SW480 (cell line): ENCODE measurements at places on chromosomes 3 and 15.

GRCh38 chr15:62785881-62786828 lies 256.4 kb upstream of the TPM1 start:
- no peak for DNase-seq

DNA sequence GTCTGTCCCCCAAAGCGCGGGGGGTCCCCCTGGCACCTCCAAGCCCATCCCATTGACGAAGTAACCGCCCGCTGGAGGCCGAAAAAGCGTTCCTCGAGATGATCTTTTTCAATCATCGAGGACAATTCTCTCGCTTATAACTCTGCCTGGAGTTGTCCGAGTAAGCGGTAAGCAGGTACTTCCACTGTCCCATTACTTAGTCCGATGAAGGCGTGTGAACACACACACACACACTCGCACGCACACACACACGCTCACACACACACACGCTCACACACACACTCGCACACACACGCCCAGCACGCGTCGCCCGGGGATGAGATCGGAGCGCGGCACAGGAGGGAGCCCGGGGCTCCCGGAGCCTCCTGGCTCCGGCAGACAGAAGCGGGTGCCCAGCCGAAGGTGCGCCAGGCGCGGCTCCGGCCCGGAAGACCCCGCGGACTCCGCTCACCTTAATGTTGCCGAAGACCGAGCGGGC lies 430 bp downstream of the SLCO2A1 start:
- peak; percentile 34 for DNase-seq

DNA sequence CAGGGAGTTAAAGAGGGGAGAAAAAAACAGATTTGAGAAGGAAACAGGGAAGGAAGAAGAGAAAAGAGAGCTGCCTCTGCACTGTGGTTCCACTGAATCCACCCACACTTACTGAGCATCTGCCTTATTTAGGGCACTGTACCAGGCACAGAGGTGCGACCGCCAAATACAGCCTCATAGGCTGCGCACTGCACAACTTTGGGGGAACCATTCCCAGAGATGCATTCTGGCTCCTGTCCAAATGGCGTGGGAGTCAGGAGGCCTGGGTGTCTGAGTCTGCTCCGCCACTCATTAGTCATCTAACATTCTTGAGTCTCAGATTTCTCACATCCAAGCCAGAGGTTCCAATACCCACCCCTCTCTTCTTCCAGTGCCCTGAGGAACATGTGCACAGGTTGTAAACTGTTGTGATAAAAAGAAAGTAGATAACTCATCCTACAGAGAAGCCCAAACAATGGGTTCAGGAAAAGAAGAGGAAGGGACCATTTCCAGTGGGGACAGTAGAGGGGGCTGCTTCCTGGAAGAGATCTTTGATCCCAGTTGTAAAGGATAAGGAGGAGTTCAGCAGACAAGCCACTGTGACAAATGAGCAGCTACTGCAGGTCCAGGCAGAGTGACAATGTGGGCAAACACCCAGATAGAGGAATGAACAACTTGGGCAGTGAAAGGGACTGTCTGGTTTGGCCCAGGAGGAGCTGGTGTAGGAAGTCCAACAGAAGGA lies 254.6 kb downstream of the UACA start:
- peak; percentile 87 for DNase-seq

- DNase-seq = no peak
Measured at GRCh38 chr3:79317551-79318518, 450.0 kb downstream of the ROBO1 start.

DNA sequence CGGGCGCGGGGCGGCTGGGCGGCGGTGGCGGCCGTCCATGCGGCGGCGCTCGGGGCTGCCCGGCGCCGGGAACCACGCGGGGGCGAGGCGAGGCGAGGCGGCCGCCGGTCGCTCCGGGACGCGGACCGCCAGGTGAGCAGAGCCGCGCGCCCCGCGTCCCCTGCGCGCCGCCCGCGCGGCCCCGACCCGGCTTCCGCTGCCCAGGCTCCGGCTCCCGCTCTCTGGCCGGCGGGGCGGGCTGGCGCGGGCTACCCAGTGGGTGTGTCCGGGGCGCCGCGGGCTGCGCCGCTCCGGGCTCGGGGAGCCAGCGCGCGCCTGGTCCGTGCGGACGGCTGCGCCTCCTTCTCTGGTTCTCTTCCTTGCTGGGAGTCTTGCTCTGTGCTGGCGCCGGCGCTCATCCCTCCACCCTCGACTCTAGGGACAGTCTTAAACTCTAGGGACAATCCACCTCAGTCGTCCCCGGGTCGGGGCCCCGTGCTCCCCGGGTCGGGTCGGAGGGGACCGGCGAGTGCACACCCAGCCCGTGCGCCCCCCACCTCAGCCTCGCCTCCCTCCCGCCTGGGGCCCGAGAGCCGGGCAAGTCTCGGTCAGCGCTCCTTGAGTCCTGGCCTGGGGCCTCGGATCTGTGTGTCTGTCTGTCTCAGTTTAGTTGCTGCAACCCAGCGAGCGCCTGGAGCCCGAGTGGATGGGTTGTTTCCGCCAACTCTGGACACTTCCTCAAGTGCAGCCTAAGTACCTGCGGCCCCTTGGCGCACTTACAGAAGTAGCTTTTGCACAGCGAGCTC lies 488 bp downstream of the THSD4 start:
- DNase-seq = peak; percentile 48

- no peak for DNase-seq
Measured at GRCh38 chr15:54033869-54034458, 55.7 kb downstream of the UNC13C start.

- peak; percentile 21 for DNase-seq
Measured at GRCh38 chr3:129313665-129314385, 35.2 kb downstream of the HMCES start.

DNA sequence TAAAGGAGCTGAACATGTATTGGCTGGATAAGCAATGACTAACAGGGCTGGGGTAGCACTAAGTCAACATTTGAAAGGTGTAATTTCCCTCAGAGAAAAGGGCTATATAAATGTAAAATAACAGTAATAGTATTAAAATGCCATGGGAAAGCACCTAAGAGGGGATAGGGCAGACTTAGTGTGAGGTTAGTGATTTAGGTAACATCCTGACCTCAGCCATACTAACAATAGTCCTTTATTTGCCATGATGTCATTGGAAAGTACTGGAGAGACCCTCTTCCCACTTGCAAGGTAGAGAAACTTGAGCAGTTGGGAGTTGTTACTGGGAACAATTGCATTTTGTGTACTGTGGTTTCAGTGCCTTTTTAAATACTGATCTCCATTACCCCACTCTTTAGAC lies 103.4 kb downstream of the LSAMP start:
- DNase-seq = no peak

DNA sequence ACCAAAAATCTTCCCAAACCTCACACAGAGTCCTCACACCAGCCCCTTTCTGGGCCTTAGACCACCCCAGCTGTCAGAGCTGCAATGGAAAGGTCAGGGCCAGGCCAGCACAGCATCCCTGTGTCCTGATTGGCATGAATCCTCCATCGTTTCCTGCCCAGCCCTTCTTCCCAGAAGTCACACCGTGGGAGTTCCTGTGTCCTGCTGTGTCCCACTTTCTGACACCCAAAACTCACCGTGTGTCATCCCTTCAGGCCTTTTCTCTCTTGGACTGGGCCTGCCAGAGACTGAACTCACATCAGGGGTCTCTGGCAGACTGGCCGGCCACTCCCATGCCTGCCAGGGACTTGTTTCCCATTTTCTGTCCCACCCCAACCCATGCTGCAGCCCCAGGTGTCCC lies 32.5 kb upstream of the CHRNB4 start:
- DNase-seq = no peak

- no peak for DNase-seq
Measured at GRCh38 chr15:95196176-95196915, 965.0 kb downstream of the MCTP2 start.

- no peak for DNase-seq
Measured at GRCh38 chr15:93852761-93853160, 378.6 kb upstream of the MCTP2 start.

DNA sequence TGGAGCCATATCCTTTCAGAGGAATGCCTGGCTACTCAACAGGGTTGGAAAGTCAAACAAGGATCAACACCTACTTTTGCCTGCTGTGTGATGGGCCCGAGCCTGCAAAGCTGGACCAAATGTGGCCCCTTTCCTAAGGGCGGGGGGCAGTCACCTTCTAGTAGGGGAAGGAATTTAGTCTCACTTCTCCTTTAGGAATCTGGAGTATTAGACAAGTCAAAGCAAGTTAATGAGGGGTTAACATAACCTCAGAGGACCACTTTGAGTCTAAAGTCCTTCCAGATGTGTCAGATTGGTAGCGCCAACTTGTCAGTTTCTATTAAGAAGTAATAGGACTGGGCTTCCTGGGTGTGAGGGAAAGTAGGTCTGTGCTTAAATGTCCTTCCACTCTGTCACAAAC lies 6.8 kb downstream of the EXOSC7 start:
- no peak for DNase-seq

GRCh38 chr15:68608206-68608843 lies 29.5 kb downstream of the CORO2B start:
- DNase-seq = no peak

DNA sequence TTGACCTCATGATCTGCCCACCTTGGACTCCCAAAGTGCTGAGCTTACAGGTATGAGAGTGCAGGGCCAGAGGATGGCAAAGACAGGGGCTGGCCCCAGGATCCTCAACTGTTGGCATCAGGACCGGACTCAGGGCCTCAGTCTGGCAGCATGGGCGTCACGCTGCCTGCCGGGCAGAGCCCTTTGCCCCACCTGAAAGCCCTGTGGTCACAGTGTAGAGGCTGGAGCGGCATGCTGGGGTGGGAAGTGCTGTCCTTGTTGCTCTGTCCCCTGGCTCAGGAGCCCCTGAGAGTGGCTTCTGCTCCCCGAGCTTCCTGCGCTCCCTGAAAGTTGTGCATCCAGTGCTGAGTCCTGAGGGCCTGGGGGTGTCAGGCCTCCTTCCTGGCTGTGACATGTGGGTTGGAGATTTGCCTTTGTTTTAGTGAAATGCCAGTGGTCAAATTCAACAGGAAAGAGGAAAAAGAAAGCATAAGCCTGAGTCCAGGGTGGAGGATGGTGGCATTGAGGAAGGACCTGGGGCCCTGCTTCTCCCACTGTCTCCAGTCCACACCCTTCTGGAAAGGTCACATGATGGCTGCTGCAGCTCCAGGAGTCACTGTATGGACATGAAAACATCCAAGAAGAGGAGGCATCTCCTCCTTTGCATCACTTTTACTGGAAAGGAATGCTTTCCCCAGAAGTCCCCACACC lies 147.2 kb downstream of the OR4M2 start:
- DNase-seq = no peak
